ENCODE measurements at places on chromosomes 13 and 19.

DNA sequence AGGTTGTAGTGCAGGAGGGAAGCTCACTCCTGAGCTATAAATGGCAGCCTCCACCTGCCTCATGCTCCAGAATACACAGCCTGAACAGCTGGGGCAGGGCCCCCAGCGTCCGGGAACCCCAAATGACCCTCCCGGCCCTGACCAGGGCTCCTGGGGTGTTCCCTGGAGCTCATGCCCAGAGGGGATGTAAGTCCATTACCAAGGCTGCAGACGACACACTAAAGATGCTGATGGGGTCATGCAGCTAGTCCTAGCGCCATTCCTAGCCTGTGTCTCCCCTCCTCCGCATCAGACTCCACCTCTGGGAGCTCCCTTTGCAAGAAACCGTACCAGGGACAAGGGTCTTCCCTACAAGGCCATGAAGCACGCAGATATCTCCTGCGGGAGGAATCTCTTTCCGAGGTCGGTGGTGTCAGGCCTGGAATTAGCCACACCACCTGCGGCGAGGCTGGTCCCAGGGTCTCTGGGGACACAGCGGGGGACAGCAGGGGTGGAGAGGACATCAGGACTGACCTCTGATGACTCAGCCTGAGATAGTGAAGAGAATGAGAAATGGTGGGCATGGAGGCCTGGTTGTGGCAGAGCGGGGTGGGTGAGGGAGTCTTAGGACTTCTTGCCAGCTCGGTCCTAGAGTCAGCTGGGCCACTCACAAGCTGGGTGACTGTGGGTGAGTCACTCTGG, 11.9 kb upstream of the TPM4 start:
- no peak for ATAC-seq

- ATAC-seq, result no peak
Observed at GRCh38 chr13:61144834-61145593, 270.6 kb downstream of the PCDH20 start.

GRCh38 chr13:111304041-111304544, 16.3 kb upstream of the TEX29 start:
- ATAC-seq, result no peak

- no peak for ATAC-seq
Observed at GRCh38 chr13:21040120-21040826, 21.1 kb downstream of the LATS2 start.
